ENCODE measurements at places on chromosomes 7 and 10. TPM values are rescaled to one million over a fixed set of nuclear protein-coding genes. Genes with fewer than 3 reads are reported as not detected.

DNA sequence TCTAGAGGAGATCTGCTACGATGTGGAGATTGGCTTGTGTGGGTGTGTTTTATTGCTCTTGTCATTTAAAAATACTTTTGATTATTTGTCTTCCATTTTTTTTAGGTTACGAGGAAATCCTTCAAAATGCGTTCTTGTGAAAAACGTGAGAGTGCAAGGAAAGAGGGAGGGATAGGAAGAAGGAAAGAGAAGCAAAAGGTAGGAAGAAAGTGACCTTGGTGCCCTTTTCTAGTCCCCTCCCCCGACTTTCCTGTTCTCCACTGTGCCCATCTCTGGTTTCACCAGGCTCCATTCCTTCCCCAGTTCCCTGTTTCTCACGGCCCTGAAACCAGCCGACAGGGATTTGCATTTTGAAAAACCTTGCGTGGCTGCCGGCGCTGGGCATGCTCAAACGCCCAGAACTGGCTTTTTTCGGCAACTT is 506 bp upstream of the GNAI1 start:
- no peak for DNase-seq

PNLIPRP1 gene
- polyA plus RNA-seq, result not detected

DOCK1 gene
- 62.7 TPM for polyA plus RNA-seq

CACNB2 gene
- polyA plus RNA-seq, result 6.0 TPM

DNA sequence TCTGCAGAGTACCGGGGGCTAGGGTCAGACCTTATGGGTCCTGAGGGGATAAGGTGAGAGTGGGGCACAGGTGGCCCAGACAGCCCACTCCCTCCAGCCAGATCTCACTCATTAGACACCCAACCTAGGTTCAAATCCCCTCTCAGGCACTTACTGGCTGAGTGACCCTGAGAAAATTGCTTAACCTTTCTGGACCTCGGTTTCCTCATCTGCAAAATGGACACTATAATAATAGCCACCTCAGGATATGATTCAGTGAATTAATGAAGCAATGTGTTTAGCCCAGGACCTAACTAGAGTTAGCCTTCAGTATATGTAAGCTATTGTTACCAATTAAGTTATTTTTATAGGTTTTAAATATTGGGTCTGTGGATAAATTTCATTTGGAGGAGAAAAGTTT is 122.6 kb downstream of the RGS10 start:
- DNase-seq, result no peak

CYP3A5 gene
- 1.6 TPM for polyA plus RNA-seq

EN2 gene
- 0.04 TPM for polyA plus RNA-seq

DLG5 gene
- 39.5 TPM for polyA plus RNA-seq

- DNase-seq, result no peak
Observed at GRCh38 chr7:50851451-50851850, 68.8 kb upstream of the GRB10 start.

- no peak for DNase-seq
Observed at GRCh38 chr7:156722043-156722826, 81.7 kb downstream of the RNF32 start.

MYL10 gene
- not detected for polyA plus RNA-seq

DNA sequence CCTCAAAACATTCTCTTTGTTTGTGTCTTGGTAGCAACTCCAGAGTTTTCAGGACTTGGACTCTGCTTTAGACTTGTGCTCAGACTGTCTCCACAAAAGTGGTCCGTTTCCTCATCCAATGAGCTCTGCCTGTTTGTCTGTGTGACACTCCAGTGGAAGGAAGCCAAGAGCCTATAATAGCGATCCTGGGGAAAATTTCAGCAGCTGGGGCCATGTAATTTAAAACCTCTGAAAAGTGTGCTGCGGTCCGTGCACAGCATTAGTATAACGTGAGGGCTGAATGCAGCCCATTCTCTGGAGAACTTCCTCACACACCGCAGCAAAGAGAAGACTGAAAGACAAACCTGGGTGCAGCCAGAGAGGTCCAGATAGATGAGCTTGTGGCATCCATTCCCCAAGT is at the start of gene LRRC17:
TSS of gene LRRC17 (plus strand) at position 259 of the 400 bp plus-strand sequence. CDS start 20,914 bp downstream, outside the sequence.
- peak; percentile 82 for DNase-seq

UNCX gene
- polyA plus RNA-seq, result 17.3 TPM

DNA sequence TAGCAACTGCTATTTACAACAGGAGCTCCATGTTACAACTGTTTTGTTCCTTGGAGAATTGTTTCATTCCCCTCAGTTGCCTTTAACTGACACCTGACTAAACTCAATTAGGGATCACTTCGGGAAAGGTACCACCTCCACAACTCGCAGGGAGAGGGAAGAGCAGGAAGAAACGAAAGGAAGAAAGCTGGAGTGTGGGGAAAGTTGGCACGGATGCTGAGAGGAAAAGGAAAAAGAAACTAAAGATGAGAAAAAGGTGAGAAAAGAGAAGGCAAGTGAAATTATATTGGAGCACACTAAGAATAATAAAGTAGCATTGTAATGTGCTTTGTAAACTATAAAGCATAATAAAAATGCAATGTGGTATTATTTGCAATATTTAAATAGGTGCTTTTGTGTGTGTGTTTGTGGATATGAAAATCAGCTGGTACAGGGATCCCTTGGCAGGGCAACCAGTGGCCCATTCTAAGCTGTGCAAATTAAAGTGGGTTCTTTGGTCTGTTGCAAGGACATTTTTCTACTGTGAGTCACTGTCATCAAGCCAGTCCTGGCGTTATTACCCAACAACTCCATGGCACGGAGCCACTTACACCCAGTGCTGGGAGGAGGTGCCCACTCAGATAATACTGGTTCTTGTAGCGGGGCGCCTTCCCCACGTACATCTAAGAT is 45.9 kb downstream of the HIPK2 start:
- no peak for DNase-seq

DNMBP gene
- polyA plus RNA-seq, result 37.0 TPM

- DNase-seq, result no peak
Observed at GRCh38 chr7:100532165-100533022, 6.6 kb upstream of the AGFG2 start.

GIGYF1 gene
- 30.0 TPM for polyA plus RNA-seq

CXCL12 gene
- polyA plus RNA-seq, result 387 TPM

SPDYE8 gene
- polyA plus RNA-seq, result 0.20 TPM

GRCh38 chr7:156558198-156558597 is 82.4 kb upstream of the RNF32 start:
- DNase-seq, result no peak

- DNase-seq, result no peak
Observed at GRCh38 chr7:116990056-116990455, 36.8 kb downstream of the ST7 start.

DNA sequence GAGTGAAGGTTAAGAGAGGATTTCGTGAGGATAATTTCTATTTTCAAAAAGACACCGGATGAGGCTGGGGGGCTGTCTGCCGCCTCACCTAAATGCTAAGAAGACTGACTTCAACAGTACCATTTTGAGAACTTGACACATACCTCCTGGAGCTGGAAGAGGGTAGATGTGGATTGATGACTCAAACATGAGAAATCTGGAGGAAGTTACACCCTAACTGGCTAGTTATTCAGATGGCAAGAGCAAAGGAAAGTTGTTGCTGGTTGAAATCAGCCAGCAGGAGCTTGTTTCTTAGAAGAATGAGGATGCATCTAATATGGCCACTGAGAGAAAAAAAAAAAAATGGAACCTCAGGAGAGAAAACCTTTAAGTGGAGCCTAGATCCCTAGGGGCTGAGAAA is 76.2 kb upstream of the KIAA1217 start:
- DNase-seq, result no peak

DNA sequence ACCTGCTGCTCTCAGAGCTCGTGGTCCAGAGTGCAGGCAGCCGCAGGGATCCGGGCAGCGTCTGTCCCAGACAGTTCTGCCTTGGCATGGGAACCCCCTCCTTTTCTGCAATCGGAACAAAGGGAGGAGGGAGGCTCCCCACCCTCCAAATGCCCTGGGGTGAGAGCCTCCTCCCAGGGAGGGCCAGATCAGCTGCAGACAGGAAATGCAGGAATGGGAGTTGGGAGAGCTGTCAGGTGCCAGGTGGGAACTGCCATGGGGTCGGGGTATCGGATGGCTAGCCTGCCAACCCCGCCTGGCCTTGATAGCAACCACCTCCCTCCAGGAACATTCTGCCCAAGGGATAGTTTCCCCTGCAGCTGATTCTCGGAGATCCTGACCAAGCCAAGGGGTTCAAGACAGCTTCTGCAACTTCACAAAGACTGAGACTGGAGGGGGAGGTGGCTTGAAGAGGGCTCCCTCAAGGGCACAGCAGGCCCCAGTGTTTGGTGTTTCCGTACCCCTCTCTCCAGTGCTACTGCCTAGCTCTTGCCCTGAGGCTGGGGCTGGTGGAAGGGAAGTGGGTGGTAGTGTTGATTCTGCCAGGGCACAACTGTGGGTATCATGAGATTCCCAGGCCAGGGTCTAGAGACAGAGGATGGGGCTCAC is at the start of gene CALML5:
TSS of gene CALML5 (minus strand) at position 78 of the 648 bp plus-strand sequence. CDS start 132 bp downstream, outside the sequence.
- no peak for DNase-seq

ZNF467 gene
- polyA plus RNA-seq, result 18.1 TPM

DNA sequence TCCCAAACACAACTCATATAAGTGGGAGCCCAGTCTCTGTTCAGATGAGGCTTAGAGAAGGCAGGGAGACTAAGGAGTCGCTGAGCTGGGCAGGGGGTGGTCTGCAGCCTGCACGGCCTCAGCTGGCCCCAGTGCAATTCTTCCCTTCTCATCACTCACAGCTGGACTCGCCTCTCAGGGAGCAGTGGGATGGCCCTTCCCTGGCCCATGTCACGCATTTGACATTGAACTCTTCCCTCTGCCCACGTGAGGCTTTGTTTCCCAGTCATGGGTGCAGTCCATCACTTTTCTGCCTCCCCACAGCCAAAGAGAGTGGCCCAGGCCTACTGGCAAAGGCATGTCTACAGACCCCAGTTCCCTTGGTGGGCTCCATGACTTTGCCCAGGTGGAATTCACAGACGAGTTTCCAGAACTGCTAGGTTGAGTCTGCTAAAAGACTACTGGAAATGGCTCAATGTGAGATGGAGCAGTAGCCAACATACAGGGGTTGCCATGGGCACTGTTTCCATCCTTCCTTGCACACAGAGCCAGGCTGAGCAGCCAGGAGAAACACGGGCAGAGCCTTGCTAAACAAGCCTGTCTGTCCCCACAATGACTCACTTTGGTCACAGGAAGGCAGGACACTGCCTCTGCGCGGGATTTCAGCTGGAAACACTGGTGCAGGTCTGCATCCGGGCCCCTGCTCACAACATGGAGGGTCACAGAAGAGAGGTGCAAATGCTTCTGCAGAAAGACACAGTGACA is 90.1 kb downstream of the OAT start:
- no peak for DNase-seq

DNA sequence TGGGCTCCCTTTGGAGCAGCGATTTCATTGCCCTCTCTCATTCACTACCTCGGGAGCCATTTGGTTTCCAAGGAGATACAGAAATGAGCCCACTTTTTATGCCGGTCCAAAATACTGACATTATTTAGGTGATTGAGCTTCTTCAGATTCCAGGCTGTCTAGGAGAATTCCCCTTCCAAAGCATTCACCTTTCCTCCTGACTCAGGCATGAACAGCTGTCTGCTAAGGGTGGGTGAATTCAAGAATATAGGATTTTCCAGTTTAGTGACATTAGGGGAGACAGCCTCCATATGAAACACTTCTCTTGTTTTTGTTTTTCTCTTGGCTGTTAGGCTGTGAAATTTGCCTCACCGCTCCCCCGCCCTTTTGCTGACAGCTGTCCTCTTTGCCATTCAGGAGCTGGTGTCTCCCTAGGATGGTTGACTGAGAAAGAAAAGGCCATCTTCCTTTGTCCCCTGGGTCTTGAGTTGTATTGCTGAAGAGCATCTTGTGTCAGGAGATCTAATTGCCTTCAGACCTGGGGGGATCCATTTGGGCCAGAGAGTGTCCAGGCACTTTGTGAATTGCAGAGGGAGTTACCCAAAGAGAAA is 56.7 kb downstream of the LRRC4 start:
- DNase-seq, result no peak

DNA sequence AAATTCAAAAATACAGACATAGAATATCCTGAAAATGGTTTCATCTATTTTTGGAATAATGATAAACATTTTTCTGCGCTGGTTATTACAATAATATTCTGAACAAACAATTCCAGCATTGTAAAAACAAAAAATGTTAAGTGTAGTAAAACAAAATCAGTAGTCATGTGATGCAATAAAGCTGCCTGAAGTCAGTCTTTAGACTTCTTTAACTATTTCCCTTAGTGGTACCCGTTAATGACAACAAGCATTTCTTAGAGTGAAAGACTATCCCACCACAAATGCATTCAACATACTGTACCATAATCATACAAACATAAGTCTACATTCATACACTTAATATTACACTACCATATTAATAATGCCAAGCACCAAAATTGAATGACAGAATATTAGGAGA is 1.6 kb downstream of the SKAP2 start:
- no peak for DNase-seq

GRCh38 chr7:151115836-151116418 is 29.7 kb downstream of the AGAP3 start:
- no peak for DNase-seq

GRCh38 chr7:132225216-132226030 is 350.8 kb downstream of the PLXNA4 start:
- no peak for DNase-seq

DNA sequence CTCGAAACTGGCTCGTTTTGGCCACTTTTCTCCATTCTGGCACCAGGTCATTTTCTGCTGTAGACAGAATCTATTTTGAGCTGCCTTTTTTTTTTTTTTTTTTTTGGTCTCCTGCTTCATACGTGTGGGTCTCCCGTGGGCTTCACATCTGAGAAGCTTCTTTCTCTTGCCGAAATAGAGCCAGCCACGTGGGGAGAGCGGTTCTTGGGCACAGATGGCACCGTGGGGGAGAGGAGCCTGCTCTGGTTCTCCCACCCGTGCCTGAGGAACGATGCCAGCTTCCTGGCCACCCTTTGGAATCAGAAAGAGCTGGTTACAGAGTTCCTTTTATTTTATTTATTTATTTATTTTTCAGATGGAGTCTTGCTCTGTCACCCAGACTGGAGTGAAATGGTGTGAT is 48.7 kb upstream of the OCM2 start:
- no peak for DNase-seq

- DNase-seq, result no peak
Observed at GRCh38 chr7:11404355-11404754, 427.6 kb downstream of the THSD7A start.
